ENCODE measurements at places on chromosomes 16 and 17.

GRCh38 chr16:22347100-22347820 lies 27.2 kb downstream of the CDR2 start:
- DNase-seq = no peak

DNA sequence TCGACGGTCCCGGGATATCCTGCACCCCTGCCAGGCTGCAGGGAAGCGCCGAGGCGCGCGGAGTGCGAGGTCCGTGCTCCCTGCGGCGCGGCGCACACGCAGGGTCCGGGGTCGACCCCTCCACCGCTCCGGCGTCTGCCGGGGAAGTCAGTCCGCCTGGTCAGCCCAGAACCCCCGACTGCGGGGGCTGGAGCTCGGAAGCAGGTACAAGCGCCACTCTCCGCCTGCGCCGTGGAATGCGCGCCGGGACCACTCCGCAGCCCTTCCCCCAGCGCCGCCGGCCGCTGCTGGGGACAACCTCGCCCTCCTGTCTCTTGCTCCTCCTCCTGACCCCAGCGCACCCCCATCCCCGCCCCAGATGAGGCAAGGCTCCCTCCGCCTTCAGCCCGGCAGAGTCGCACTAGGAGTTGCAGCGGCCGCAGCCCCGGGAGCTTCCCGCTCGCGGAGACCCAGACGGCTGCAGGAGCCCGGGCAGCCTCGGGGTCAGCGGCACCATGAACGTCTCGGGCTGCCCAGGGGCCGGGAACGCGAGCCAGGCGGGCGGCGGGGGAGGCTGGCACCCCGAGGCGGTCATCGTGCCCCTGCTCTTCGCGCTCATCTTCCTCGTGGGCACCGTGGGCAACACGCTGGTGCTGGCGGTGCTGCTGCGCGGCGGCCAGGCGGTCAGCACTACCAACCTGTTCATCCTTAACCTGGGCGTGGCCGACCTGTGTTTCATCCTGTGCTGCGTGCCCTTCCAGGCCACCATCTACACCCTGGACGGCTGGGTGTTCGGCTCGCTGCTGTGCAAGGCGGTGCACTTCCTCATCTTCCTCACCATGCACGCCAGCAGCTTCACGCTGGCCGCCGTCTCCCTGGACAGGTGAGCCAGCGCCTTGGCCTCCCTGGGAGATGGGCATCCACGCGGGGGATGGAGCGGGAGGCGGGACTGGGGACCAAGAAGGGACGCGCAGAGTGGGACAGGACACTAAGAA lies at the start of gene GALR2:
GALR2 (plus strand) TSS at position 392 of the 974 bp plus-strand sequence; CDS start at position 495, 103 bp downstream.
- no peak for DNase-seq

DNA sequence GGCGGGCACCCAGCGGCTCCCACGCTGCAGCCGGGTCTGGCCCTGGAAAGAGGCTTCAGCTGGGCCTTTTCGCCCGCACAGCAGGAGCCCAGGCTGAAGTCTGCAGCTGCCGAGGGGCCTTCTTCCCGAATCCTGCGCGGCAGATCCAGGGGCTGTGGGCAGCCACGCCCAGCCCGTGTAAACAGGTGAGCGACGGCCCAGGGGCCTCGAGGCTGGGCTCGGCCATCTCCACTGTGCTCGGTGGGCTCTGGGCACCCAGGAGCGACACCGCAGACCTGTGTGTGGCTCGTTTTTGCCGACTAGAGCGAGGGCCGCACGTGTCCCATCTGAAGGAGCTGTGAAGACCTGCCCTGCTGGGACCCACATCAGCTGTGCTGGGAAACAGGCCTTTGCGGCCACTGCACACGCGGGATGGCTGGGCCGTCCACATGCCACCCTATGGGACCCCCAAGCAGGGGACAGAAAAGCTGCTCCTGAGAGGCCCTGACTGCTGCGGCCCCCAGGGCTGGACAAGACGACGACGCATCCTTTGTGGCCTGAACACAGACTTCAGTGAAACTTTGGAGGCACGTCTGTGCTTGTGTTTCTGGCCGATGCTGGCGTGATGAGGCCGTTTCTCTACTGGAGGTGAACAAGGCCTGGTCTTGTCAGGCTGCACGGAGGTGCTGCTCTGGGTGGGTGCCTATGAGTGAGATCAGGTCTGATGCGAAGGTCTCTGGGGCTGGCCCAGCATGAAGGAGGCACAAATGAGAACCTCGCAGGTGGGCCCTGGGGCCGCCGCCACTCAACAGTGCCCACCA lies 5.2 kb upstream of the APRT start:
- no peak for DNase-seq

- DNase-seq = no peak
Observed at GRCh38 chr17:53934931-53935330, 112.2 kb downstream of the KIF2B start.

DNA sequence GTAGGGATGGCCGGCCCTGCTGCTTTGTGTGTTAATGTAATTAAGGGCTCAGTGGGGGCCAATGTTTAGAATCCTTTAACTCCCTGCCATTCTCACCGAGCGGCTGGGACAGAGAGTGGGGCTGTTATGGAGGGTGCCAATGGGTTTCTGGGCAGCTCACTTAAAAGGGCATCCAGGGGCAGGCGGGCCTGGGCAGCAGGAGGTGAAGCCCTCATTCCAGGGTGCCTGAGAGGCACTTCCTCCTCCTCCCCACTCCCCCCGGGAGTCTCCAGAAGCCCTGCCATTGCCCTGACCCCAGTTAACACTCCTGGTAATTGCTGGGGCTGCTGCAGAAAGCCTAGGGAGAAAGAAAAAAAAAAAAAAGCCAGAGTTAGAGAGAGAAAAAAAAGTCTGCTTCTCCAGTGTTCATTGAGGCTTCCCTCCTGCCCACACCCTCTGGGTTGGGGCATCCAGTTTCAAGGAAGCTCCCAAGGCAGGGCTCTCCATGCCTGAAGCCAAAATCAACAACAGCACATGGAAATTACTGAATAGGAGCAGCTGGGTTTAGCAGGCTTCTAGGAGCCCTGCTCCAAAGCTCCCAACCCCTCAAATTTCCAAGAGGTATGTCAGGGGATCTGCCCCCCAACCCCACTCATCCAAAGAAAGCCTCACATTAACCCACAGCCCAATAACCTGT lies 28.0 kb downstream of the CUEDC1 start:
- peak; percentile 77 for DNase-seq

- no peak for DNase-seq
Observed at GRCh38 chr16:68396481-68396880, 51.8 kb downstream of the SMPD3 start.

DNA sequence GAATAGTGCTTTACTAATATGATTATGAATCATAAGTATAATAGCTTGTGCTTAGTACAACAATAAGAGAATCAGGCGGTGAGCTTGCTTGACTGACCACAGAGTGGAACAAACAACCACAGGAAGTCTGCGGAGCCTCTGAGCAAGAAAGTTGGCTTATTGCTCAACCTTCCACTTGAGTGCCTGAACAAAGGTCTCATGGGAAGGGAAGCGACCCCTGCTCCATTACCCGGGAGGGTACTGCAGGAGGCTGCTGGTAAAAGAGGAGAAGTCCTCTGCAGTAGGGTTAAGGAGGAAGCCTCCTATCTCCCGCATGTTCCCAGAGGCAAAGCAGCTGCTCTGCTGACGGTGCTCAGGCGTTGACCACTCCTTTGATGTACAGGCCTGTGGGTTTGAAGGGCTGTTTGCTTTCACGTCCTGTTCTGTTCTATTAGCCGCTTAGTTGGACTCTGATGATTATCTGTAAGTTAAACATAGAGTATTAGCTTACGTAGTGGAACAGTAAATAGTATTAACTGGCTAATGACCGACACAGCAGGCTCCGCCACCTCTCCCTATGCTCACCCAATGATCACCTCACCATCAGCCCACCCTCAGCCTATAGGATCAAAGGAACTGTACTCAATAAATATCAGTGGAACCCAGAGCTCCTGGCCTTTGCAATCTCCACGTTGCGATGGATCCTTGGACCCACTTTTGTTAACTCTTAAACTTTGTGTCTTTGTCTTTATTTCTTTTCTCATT lies 17.5 kb downstream of the ALOX15B start:
- no peak for DNase-seq

GRCh38 chr16:10895053-10895946 lies 18.3 kb downstream of the CIITA start:
- no peak for DNase-seq

DNA sequence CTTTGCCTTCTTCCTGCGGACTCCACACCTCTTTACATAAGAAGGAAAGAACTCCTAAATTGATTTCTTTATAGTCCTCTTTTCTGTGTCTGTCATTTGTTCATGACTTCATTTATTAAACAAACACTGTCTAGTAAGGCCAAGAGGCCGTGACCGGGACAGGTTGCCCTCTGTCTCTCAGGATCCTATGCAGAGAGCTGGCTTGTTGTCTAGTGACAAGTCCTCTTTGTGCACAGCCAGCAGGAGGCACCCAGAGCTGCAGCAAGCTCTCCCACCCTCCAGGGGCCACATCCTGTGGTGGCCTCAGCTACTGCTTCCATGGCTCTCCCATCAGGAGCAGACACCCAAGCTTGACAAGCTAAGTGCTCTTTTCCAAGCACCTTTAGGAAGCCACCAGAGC lies 50.6 kb downstream of the PLD6 start:
- DNase-seq = no peak

DNA sequence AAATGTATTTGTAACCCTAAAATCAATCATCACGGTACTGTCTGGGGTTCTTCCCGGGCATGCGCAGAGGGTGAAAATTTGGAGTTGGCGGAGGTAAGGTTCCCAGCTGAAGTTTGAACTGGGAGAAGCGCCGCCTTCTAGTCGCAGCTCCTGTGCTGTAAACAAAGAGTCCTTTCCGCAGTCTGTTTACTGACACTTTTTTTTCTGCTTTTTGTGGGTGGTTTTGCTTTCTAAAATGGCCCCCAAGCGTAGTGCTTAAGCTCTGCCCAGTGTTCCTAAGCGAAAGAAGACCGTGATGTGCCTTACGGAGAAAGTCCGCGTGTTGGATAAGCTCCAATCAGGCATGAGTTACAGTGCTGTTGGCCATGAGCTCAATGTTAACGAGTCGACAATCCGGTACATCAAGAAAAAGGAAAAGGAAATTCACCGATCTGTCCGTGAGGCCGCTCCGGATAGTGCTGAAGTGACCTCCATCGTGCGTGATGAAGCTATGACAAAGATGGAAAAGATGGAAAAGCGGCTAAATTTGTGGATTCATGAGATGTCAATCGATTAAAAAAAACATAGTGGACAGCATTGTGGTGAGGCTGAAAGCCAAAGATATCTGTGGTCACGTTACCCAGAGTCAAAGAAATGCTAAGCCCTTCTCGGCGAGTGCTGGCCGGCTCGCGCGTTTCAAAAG lies 570 bp upstream of the CFDP1 start:
- peak; percentile 69 for DNase-seq

GRCh38 chr17:27506348-27507218 lies 50.3 kb downstream of the KSR1 start:
- no peak for DNase-seq

Measured in NCI-H446 (cell line).